ENCODE measurements at places on chromosomes 2 and 18.

- no peak for DNase-seq
Observed at GRCh38 chr18:35703043-35703688, 121.6 kb downstream of the GALNT1 start.

- DNase-seq, result no peak
Observed at GRCh38 chr18:71431689-71432088, 1112.5 kb downstream of the CBLN2 start.

- no peak for DNase-seq
Observed at GRCh38 chr2:30433541-30434299, 13.3 kb upstream of the LCLAT1 start.

- no peak for DNase-seq
Observed at GRCh38 chr18:56009411-56009810, 421.4 kb upstream of the TCF4 start.

DNA sequence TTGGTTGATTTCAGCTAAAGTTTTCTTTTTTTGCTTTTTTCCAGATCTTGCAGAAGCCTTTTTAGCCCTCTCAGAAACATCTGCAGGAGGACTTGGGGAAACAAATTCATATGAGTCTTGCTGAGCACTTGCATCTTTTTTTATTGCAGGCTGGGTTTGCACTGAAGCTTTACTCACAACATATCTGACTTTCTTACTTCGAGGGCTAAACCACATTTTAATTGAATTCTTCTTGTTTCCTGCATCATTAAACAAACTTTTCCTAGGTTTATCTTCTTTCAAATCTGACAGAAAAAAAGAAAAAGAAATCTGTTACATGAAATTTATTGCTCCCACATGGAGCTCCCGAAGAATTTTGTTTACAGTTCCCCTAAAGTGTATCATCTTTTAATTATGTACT, 28.3 kb downstream of the BARD1 start:
- DNase-seq, result no peak

DNA sequence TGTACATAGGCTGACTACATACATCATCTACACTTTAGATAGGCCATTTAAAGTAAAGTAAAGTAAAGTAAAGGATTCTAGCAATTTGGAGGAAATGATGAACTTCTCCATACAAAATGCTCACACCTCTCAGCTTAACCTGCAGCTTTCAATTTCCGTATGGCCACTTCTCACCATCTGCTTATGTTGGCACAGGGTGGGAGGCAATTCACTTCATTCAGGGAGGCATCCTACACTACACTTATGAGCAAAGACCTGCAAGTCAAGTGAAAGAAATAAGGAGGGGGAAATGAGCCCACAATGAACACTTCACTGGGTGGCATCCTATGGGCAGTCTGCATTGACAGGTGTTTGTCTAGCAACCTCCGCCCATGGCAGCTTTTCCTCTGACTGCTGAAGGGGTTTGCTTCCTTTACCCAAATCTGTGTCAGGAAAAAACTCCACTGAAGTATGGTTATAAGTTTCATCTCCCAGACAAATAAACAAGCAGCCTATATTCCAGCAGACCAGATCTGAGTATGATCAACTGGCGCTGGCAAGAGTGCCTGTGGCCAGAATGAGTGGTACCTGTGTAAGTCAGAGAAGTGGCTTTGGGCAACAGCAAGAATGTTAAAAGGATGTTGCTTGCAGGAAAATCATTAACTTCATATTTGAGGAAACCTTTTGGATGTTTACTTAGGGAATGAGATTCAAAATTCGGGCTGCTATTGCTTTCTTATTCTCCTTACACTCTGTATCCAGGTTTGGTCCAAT, 449.1 kb downstream of the TGIF1 start:
- peak; percentile 79 for DNase-seq

DNA sequence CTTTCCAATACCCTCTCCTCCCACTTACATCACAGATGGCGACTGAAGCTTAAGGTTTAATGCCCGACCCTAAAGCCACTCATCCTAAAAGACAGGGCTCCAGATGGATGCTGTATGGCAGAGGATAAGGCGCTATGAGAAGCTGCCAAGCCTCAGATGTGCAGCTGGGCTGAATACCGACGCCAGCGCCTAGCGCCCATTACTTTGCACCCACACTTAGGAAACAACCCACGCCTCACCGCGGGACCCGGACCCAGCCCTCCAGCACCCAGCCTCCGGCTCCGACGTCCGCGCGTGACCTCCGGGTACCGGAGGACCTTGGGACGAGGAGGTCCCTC, 335 bp downstream of the TRAK2 start:
- peak; percentile 75 for DNase-seq

GRCh38 chr2:227942021-227942420, 70.6 kb downstream of the DAW1 start:
- DNase-seq, result no peak

- peak; percentile 7 for DNase-seq
Observed at GRCh38 chr2:194385376-194385775, 1271.7 kb upstream of the SLC39A10 start.

DNA sequence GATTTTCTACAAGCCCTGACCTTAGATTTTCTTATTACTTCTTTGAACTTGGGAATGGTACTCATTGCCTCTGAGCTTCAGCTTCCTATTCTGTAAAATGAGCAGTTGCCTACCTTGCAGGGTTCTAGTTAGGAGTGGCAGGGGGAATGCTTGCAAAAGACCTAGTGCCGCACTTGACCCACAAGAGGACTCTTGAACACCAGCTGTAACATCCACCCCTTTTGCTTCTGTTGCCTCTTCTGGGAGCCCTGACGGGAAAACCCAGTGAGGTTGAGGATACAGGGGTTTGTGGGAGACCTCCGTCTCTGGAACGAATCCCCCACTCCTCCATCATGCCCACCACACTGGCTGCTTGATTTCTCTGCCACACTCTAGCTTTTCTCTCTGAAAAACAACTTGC, 27.1 kb upstream of the LBH start:
- no peak for DNase-seq

- peak; percentile 51 for DNase-seq
Observed at GRCh38 chr2:136765256-136766072, at the start of gene THSD7B. Gene THSD7B, plus strand, starts transcription at chr2:136765545. Its CDS starts 116,634 bp downstream, at chr2:136882179.
